ENCODE measurements at places on chromosomes 3 and 15.

DNA sequence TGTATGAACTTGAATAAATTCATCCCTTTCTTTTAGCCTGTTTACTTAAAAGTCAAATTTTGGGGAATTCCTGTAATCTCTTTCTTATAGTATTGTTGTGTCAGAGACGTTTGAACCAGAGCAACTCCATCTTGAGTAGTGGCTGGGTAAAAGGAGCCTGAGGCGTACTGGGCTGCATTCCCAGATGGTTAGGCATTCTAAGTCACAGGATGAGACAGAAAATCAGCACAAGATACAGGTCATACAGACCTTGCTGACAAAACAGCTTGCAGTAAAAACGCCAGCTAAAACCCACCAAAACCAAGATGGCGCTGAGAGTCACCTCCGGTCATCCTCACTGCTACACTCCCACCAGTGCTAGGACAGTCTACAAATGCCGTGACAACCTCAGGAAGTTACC lies 94.5 kb downstream of the P3H2 start:
- DNase-seq, result no peak

DNA sequence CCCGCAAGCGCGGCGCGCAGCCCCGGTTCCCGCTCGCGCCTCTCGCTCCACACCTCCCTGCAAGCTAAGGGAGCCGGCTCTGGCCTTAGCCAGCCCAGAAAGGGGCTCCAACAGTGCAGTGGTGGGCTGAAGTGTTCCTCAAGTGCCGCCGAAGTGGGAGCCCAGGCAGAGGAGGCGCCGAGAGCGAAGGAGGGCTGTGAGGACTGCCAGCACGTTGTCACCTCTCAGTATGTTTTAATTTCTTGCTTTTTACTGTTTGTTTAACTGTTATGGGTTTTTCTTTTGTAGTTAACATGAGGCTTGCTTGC lies 1525.7 kb downstream of the SI start:
- no peak for DNase-seq

- DNase-seq, result no peak
Measured at GRCh38 chr15:53625962-53626845, 133.3 kb downstream of the WDR72 start.

DNA sequence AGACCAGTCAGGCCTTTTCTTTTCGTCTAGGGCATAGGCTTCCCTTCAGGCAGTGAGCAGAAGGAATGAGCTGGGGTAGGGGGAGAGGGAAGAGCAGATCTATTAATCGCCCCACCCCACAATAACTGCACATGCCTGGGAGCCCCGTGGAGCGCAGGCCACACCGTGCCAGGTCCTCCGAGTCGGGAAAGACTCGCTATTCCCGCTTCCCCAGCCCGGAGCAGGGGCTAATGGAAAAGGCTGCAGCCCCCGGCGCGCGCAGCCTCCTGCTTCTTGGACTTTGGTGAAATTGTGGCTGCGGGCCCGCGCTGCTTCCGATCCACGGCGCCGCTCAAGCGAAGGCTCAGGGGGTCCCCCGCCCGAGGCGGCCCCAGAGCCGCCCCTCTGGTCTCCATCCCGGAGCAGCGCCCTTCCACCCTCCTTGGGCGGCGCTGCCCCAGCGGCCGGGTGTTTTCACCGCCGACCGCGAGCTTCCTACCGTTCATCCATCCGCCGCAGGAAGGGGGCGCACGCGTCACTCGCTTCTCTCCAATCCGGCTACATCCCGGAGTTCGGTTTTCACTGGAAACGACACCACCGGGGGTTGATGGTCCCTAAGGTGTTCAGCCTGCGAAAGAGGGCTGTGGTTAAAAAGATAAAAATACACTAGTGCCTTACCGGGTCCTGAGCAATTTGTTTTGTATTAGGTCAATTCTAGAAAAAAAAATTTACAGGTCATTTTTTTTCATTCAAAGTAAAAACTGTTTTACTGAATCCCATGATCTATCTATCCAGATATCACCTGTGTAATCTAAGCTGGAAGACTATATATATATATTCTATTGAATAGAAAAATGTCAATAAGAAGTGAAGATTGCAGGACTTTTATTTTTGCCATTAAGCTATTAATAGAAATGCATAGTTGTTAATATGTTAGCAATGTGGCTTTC lies 4.4 kb upstream of the SYNM start:
- DNase-seq, result no peak

GRCh38 chr3:62926494-62926893 lies 51.3 kb upstream of the CADPS start:
- no peak for DNase-seq
